Activated naive CD4-positive, alpha-beta T cell treated with anti-CD3 and anti-CD28 coated beads, Interleukin-2, amount 10 ng/mL, durations not matched to agents 7 days and 5 days (primary cell): ENCODE measurements at places on chromosomes 11 and 22.
A peak's percentile ranks its signal among the peaks of the same experiment; 100 is the strongest.

- no peaks in the 10 kb centered on the region for H3K27me3 ChIP-seq
- no peak overlapping the region for H3K27ac ChIP-seq
- H3K36me3 ChIP-seq: no peaks in the 10 kb centered on the region
- H3K4me1 ChIP-seq: peaks cover 4% of the 10 kb centered on the region
These were observed 86.6 kb downstream of the DDX10 start for GRCh38 chr11:108751444-108751843.

GRCh38 chr11:33941637-33942160 lies 49.8 kb upstream of the LMO2 start:
- H3K36me3 ChIP-seq: no peaks in the 10 kb centered on the region
- H3K27ac ChIP-seq: no peak overlapping the region
- DNase-seq: no peak
- H3K4me3 ChIP-seq: no peak overlapping the region
- no peaks in the 10 kb centered on the region for H3K4me1 ChIP-seq

- no peak overlapping the region for H3K4me3 ChIP-seq
- H3K36me3 ChIP-seq: peaks cover 6% of the 10 kb centered on the region
- H3K27me3 ChIP-seq: no peaks in the 10 kb centered on the region
- no peak overlapping the region for H3K27ac ChIP-seq
- no peak for DNase-seq
These were observed 11.8 kb upstream of the SELENOH start for GRCh38 chr11:57729479-57729878.

- no peak within 1 kb of the TSS for H3K27ac ChIP-seq
- H3K27me3 ChIP-seq: peaks cover 48% of the 10 kb centered on the region
- H3K4me1 ChIP-seq: no peaks in the 10 kb centered on the region
- DNase-seq: no peak
- H3K4me3 ChIP-seq: no peak within 1 kb of the TSS
These were observed at the start of gene OPCML for GRCh38 chr11:133531971-133532651. Gene OPCML (minus strand): TSS chr11:133532501.

GRCh38 chr11:88363648-88364065 lies 26.1 kb upstream of the CTSC start:
- peaks cover 51% of the 10 kb centered on the region for H3K4me1 ChIP-seq
- no peaks in the 10 kb centered on the region for H3K27me3 ChIP-seq
- DNase-seq: no peak
- no peak overlapping the region for H3K27ac ChIP-seq

DNA sequence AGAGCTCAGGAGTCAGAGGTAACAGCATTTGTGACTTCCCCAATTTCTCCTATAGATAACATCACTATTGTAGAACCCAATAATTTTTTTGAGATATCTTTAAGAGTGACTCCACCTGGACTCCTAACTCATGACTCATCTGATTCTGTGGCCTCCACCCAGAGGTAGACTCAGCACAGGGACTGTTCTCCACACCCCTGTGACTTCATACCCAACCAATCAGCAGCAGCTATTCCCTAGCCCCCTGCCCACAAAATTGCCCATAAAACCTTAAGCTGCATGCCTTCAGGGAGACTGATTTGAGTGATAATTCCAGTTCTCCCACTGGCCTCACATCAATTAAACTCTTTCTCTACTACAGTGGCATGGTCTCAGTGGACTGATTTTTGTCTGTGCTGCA lies 475.4 kb upstream of the FAT3 start:
- H3K4me1 ChIP-seq: no peaks in the 10 kb centered on the region
- no peak overlapping the region for H3K4me3 ChIP-seq
- DNase-seq: no peak

DNA sequence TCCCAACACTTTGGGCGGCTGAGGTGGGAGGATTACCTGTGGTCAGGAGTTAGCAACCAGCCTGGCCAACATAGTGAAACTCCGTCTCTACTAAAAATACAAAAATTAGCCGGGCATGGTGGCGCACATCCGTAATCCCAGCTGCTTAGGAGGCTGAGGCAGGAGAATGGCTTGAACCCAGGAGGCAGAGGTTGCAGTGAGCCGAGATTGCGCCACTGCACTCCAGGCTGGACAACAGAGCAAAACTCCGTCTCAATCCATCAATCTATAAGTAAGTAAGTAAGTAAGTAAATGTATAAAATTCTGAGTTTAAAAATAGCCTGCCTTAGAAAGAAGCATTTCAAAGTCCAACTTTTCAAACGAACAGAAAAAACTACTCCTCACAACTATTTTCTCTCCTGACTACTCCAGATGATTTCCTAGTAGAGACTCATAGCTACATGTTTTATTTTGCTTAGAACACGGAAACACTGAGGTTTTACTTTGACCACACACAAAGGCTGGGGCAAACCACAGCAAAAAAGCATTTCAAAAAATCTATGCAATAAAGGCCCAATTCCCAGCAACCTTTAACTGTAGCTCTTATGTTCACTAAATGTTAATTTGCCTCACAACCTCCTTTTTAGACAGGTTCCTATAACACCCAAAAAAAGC lies 16.3 kb downstream of the SPTY2D1 start:
- peak overlapping the region; percentile 59 for H3K4me3 ChIP-seq
- peaks cover 59% of the 10 kb centered on the region for H3K4me1 ChIP-seq
- H3K27ac ChIP-seq: peak overlapping the region; percentile 83
- peaks cover 40% of the 10 kb centered on the region for H3K36me3 ChIP-seq
- DNase-seq: peak; percentile 63

DNA sequence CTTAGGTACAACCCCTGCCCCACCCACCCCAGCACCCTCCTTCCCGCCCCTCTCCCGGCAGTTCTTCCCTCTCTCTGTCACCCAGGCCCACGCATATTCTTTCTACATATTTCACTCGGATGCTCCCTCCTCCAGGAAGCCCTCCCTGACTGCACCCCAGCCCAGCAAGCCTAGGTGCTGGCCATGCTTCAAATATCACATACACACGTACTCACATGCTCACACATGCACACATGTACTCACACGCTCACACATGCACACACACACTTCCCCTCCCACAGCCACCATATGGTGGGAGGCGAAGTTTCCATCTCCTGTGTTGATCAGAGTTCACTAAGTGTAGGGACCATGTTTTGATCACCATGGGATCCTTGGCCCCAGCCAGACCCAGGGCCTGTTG lies 90.4 kb downstream of the WNT7B start:
- H3K4me3 ChIP-seq: no peak overlapping the region
- H3K4me1 ChIP-seq: no peaks in the 10 kb centered on the region
- no peak overlapping the region for H3K27ac ChIP-seq
- DNase-seq: peak; percentile 15
- peaks cover 61% of the 10 kb centered on the region for H3K27me3 ChIP-seq

DNA sequence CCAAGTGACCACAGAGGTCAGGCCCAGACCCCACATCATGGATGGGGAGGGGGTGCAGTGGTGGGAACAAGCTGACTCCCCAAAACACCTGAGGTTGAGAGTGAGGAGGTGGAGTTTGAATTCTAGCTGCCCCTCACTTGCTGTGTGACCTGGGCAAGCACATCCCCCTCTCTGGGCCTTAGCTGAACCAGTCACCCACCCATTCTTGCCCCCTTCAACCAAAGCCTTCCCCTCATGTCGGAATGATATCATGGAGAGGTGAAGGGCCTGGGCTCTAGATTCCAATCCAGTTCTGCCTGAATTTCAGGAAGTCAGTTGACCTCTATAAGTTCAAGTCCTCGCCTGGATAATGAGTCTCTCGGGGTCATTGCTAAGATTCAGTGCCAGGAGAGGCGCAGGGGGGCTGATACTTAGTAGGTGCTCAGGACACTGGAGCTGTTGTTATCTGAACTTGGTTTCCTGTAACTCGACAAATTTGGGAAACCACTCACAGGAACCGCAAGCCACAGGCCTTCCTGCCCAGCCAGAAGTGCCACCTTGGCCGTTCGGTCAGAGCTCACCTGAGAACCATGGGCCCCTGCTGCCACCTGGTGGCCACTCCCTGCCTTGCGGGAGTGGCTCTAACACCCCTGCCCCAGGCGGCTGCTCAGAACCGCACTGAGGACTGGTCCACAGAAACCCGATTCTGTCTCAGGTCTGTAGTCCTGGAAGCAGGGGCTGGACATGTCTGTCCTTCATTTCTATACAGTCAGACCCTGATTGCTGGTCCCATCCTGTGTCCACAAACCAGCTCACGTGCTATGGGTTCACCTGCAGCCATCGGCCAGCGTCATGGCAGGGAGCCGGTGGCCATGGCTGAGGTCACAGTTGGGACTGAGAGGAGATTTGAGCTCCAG lies 6.9 kb downstream of the CDC42EP1 start:
- H3K4me1 ChIP-seq: peaks cover 23% of the 10 kb centered on the region
- no peaks in the 10 kb centered on the region for H3K36me3 ChIP-seq
- peak; percentile 95 for DNase-seq
- peaks cover 100% of the 10 kb centered on the region for H3K27me3 ChIP-seq
- peak overlapping the region; percentile 38 for H3K4me3 ChIP-seq

DNA sequence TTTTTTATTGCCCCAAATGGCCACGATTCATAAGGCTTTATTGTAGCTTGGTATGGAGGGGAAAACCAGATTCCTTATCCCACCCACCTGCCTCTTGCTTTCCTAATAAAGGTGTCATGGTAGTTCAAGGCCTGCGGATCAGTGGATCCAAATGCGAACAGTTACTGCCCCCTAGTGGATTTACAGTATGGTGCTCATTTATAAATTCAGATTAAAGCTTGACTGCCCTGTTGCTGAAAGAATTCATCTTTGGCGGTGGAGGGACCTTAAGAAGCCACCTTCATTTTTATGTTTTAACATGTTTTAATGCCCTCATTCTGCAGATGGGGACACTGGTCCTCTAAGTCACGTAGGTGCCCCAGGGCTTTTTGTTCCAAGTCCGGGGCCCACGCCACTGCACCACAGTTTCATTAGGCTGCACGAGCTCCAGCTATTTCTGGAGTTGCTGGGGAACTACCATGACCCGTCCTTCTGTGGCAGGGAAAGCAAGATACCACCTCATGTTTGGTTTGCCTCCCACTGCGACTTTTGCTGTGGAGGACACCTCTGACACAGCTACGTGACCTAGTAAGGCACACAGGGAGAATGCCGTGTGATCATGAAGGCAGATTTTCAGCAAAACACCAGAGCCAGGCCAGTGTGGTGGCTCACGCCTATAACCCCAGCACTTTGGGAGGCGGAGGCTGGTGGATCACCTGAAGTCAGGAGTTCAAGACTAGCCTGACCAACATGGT lies 15.6 kb upstream of the INCENP start:
- no peak overlapping the region for H3K4me3 ChIP-seq
- no peak overlapping the region for H3K27ac ChIP-seq
- H3K36me3 ChIP-seq: no peaks in the 10 kb centered on the region
- DNase-seq: peak; percentile 56
- peaks cover 24% of the 10 kb centered on the region for H3K4me1 ChIP-seq
